Lung microvascular endothelial cell (primary cell): ENCODE measurements at places on chromosomes 4 and X. TPM values are rescaled to one million over a fixed set of nuclear protein-coding genes. Genes with fewer than 3 reads are reported as not detected.

The CXCL3 gene
- 0.22 and 0.79 TPM in 2 replicates for total RNA-seq

DNA sequence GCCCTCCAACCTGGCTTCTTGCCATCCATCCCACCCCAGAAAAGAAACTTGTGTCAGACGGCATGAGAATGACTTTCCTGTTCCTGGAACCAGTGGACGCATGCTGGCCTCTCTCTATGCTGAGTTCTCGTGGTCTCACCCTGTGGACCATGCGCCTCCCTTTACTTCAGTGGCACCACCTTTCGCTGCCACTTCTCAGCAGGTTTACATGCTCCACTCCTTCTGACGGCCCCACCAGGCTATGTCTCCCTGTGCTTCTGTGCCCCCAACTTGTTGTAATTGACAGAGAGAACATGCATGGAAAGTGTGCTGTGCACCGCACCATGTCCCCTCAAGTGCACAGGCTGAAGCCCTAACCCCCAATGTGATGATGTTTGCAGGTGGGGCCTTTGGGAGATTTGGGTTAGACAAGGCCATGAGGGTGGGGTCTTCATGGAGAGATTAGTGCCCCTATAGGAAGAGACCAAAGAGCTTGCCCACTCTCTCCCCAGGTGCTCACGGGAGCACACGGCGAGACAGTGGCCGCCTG lies 3.1 kb upstream of the PPP2R2C start:
- no peak for DNase-seq

- no peak for DNase-seq
These were observed 738.6 kb downstream of the PCDH7 start for GRCh38 chr4:31458813-31459212.

DNA sequence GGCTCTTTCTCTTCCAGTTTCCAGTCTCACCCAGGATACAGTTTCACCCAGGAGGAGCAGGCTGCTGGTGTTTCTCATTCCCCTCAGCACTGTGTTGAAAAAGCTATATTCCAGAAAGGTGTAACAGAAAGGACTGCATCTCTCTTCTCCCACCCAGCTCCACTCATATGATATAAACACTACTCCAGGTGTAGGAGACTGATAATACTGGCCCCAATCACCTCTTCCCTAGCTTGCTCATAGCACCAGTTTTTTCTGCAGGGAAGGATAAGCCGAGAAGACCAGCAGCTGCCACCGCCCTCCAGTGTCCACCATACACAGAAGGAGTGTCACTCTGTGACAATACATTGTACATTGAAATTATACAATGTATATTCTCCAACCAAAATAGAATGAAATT lies 105.5 kb upstream of the STK26 start:
- DNase-seq, result no peak

DNA sequence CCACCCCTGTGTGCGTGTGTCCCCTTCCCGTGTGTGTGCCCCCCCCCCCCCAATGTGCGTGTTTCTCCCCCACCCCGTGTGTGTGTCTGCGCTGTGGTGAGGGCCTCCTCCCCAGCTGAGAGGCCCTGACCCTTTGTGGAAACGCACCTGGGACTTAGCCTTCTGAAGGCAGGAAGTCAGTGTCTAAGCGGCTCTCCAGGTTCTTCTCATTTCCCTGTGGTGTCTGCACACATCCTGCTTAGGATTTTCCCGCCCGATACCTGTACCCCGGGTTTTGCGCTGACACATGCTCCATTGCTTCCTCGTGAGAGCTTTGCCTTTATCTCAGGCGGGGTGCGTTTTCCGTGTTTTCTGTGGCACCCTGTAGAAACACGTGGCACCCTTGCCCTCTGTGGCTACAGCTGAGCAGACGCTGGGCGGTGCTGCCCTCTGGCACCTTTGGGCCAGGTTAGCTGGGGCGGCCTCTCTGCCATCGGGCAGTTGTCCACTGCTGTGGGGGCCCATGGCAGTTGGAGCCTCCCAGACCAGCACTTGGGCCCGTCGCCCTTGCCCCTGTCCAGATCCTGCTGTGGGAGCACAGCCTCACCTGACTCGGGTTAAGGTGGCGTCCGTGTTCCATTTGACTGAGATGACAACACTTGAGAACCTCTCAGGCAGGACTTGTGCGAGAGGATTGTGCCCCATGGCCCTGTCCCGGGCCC lies 26.3 kb downstream of the MAEA start:
- no peak for DNase-seq

The SOD3 gene
- 0.20 TPM in 1 of 2 replicates, not detected in the other for total RNA-seq

DNA sequence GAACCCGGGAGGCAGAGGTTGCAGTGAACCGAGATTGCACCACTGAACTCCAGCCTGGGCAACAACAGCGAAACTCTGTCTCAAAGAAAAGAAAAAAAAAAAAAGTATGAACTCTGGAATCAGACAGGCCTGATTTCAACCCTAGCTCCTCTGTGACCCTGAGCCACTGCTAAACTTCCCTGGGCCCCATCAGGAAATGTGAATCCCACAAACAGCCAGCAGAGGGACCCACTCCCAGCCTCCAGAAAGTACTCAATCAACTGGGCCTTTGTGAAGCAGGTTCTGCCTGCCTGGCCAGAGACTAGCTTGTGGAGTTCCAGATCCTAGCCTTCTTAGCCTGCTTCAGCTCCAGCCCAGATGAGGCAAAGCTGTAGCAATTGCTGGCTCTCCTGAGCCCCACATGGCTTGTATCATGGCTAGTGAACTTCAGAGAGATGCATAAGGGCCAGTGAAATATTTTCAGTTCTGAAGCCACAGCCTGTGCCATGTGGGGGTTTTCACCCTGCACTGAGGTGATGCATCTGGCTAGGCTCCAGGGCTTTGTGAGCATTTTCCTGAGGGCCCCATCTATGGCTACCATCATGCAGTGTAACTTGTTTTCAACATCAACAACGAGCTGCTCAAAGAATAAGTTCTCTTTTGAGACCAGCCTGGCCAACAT lies 7.2 kb upstream of the IDS start:
- peak; percentile 65 for DNase-seq

The CXCL8 gene
- total RNA-seq, result 43.4 and 90.9 TPM in 2 replicates

- DNase-seq, result no peak
These were observed 79.1 kb downstream of the MID1IP1 start for GRCh38 chrX:38880296-38880854.
